EL (cell line): ENCODE measurements at places on chromosomes 4 and X.
A peak's percentile ranks its signal among the peaks of the same experiment; 100 is the strongest.

DNA sequence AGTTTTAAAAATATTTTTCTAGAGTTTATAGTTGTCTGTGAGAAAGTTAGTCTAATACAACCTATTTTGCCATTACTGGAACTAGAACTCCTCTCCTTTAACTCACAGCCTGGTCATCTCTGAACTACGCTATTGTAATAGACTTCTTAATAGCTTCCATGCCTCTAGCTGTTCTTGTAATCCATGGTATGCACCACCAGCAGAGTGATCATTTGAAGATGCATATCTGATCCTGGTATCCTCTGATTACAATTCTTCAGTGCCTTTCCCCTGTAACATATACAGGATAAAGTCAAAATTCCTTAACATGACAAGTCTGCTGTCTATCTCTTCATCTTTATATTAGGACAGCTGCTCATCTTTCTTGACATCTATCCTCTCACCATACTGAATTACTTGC, 37.6 kb upstream of the NALF2 start:
- no peak for DNase-seq

- DNase-seq: no peak
Measured at GRCh38 chr4:187995322-187996207, at the start of gene ZFP42. Gene ZFP42, plus strand, starts transcription at chr4:187995771. Its CDS starts 7,037 bp downstream, at chr4:188002808.

DNA sequence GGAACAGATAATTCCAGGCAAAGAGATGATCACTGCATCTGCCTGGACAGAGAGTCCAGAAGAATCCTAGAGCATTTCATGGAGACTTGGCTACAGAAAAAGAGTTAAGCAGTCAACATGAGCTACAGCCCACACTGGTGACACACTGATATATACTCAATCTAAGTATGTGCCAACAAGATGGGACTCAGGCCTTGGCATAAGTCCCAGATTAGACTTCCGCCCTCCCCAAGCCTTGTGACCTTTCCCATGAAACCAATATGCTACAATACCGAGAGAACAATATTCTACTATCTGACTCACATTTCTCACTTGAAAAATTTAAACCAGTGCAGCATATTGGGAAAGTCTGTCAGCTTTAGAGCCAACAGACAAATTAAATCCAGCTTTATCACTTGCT, 65.7 kb upstream of the SLITRK2 start:
- DNase-seq: no peak

DNA sequence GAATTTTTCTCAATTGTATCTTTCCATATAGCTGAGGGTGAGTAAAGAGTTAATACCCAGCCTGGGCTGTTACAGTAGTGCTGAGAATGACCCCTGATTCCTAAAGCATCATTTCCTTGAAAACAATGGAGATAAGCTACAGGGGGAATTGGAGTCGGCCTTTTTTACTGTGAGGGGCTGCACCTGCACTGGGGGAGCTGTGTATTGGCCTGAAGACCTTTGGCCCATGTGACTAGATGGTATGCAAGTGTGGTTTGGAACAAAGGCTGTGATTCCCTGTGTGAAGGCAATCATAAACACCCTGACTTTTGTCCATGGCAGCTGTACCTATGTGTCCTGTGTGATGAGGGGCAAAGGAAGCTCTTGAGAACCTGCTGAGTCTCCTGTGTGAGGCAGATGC, 124.0 kb upstream of the HPGD start:
- no peak for DNase-seq

DNA sequence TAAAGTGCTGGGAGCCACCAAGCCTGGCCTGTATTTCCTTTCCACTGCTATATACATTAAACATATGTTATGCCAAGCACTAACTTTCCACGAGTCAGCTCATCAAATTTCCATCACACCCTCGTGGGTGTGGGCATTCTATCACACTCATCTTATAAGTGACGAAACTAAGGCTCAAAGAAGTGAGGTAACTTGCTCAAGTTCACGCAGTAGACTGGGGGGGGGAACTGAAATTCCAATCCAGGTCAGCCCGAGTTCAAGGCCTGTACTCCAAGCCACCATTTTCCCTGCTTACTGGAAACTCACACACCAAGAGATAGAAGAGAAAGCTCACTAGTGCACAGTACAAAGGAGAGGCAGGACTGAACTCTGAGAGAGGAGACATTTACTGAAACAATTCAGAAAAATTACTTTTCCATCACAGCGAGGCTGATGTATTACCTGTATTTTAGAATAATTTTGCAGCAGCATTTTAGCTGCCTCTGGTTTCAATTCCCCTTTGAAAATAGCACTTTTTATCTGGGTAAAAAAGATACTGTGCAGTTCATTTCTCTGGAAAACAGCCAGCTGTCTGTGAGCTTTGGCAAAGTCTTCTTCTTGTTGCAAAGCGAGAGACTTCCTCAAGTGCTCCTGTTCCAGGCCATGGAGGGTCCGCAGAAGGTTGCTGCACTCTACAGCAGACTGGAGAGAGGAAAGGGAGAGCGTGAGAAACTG, 76.8 kb downstream of the EVC2 start:
- DNase-seq: no peak

DNA sequence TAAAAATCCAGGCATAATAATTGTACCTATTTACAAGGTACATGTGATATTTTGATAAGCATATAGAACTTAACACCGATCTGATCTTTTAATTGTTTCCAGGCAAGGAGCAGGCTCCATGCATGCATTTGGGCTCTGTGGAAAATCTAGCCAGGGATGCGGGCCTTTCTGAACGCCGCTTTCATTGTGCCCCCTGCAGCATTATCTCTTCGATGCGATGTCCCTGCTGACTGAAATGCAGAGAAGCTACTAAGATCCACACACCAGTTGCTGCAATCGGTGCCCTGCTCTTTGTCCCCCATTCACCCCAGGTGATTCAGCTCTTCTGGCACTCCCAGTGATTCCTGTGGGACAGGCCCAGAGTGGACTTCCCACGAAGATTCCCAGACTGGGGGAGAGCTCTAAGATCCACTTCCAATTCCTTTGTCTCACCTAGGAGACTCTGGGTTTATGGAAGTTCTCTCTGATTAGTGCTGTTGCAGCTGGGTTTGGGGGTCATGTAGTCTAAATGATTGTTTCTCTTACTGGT, 254.3 kb upstream of the AGA start:
- no peak for DNase-seq

DNA sequence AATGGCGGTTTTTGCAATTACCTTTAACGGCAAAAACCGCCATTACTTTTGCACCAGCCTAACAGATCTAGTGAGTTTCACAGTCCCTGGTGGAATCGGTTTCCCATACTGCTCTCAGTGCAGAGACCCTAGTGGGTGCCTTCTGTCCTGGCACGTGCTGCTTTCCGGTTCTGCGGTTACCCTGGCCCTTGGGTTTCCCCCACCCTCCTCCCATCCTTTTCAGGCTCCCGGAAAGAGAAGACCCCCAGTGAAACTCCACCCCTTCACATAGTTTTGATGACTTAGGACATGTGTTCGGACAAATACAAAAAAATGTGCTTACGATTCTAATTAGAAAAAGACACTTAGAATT, 36.9 kb downstream of the NLGN3 start:
- DNase-seq: peak; percentile 34

GRCh38 chr4:40749717-40750460, at the start of gene NSUN7:
Gene NSUN7, plus strand, starts transcription at chr4:40749955. Its CDS starts 739 bp downstream, at chr4:40750694.
- DNase-seq: peak; percentile 26

GRCh38 chr4:140094438-140095420, 59.3 kb downstream of the MAML3 start:
- no peak for DNase-seq

DNA sequence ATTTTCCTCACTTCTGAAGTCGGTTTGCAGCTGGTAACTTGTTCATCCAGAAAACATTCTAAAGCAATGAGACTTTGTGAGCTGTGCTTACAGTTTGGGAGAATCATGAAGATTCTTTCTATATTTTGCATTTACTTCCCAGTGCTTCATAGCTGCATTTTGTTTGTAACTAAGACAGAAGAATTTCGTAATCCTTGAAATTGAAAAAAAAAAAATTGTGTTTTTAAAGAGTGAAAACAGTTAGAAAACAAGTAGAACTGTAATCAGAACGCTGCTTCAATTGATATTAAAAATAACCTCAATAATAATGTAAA, 392.4 kb downstream of the UNC5C start:
- no peak for DNase-seq

DNA sequence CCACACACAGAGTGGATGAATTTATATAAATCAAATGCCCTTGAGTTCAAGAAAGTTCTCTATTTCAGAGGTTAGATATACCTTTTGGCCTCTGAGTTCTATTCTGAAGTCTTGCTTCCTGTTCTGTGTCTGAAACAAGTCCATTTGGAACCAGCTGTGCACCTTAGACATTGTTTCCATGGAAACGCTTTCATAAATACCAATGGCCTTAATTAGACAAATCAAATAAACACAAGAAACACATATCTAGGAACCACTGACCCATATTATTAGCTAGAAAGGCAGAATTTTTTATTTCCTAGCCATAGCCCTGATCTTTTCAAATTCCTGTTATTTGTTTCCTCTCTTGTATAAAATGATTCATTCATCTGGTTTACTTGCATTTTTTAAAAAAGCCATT, 8.4 kb upstream of the C4orf54 start:
- no peak for DNase-seq

- DNase-seq: no peak
Measured at GRCh38 chr4:183747380-183747779, 88.3 kb downstream of the TRAPPC11 start.

DNA sequence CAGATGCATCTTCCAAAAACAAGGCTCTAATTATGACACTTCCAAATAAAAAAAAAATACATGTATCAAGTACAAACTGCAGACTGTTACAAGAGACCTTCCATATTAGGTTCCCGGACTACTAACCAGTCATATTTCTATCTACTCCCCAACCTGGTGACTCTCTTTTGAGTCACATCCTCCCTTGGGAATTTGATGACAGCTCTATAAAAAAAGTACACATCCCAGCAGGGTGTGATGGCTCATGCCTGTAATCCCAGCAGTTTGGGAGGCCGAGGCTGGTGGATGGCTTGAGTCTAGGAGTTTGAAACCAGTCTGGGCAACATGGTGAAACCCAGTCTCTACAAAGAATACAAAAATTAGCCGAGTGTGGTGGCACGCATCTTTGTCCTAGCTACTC, 14.9 kb downstream of the RPGR start:
- DNase-seq: peak; percentile 81

DNA sequence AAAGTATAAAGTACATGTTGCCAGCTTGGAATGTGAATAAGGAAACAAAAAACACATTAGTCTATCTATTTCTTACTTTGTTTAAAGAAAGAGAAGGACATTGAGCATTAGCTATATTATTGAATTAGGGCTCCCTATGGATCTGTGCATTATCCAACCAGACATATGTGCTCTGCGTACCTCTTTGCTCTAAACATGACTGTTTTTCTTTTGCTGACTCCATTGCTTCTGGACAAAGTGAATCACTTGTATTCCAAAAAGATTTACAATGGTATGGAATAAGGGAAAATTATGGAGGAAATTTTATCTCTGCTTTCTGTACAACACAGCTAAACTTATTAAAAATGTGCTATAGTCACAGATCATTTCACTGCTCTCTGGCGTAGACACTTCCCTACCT, 727.8 kb upstream of the LCORL start:
- no peak for DNase-seq

DNA sequence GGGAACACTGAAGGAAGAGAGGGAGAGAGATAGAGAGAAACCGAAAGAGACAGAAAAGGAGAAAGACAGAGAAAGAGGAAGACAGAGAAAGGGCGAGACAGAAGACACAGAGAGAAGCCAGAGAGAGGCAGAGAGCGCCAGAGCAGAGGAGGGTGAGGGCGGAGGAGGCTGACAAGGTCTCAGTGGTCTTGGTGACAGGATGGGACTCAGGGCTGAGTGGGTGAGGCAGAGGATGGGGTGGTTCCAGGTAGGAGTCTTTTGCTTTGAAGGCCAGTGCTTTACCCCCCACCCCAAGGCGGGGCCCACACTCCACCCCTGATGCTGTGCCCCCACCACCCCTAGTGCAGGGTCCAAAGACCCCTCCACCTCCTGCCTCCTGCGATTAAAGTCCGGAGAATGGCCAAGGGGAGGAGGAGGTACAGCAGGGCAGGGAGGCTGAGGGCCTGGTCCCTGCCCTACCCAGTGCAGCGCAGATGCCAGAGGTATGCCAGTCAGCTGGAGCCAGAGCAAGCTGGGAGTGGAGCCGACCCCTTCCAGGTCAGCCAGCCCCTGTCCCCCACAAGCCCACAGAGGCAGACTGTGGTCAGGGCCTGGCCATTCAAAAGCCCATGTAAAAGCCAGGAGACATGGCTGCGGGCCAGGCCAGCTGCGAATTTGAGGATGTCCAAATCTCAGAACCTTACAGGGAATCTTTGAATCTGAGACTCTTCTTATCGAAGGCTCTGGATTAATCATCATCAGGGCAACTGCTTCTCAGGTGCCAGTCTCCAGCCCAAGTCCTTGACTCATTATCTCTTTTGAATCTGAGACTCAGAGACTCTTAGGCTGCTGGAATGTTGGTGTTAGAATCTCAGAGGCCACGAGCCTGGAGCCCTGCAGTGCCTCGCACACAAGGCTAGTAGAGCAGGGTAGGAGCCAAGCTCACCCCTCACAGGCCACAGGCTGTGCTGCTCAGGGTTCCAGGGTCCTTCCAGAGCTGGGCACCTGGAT, 758 bp downstream of the IQSEC2 start:
- DNase-seq: peak; percentile 59

DNA sequence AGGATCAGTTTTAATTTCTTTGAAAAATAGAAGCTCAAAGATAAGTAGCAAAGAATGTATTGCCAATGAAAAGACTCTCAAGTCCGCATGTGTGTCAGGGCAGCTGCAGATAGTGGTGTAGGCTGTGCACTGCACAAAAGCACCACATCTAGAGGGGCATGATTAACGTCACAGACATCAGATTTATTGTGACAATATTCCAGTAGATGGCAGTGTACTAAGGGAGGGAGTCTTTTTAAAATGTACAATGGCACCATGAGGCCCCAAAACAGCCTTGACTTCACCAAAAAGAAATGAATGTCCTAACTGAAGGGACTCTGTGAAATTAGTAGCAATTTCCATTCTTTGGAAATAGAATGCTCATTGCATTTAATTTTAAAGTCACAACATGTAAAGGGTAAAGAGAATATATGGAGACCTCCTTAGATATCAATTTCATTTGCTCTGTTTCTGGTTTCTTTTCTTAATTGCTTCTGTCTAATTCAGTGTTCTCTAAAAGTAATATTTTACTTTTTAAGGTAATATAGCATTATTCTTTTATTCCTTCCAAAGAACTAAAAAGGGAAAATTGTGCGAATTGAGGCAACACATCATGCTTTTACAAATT, 98.4 kb downstream of the ZNF827 start:
- DNase-seq: peak; percentile 41

- DNase-seq: no peak
Measured at GRCh38 chrX:134746410-134746785, 88.1 kb upstream of the PLAC1 start.
